ENCODE measurements at places on chromosomes 7 and 10. TPM values are rescaled to one million over a fixed set of nuclear protein-coding genes. Genes with fewer than 3 reads are reported as not detected.

Gene TLX1
- total RNA-seq = not detected

Gene GNAT3
- not detected for total RNA-seq

Gene MMD2
- total RNA-seq = not detected

Gene LIPK
- total RNA-seq = not detected

Gene RAPGEF5
- total RNA-seq = 1.1 TPM

Gene ERVW-1
- total RNA-seq = not detected

Gene TRPV5
- not detected for total RNA-seq

Gene NCF1
- total RNA-seq = under 0.01 TPM

Gene CH25H
- 0.55 TPM for total RNA-seq

Gene UNCX
- total RNA-seq = not detected
